Stimulated activated CD4-positive, alpha-beta T cell treated with anti-CD3 and anti-CD28 coated beads, Interleukin-15, amount 100 ng/mL, for 1 hour (primary cell): ENCODE measurements at places on chromosomes 13 and 19.

- no peak for DNase-seq
These were observed 6.0 kb upstream of the AMER2 start for GRCh38 chr13:25178070-25178469.

- no peak for DNase-seq
These were observed 123.3 kb downstream of the AKAP11 start for GRCh38 chr13:42395086-42395821.

- DNase-seq = peak; percentile 51
These were observed 4.8 kb upstream of the TM9SF2 start for GRCh38 chr13:99496184-99497142.

GRCh38 chr19:52638601-52639000 lies 446 bp upstream of the ZNF83 start:
- no peak for DNase-seq

DNA sequence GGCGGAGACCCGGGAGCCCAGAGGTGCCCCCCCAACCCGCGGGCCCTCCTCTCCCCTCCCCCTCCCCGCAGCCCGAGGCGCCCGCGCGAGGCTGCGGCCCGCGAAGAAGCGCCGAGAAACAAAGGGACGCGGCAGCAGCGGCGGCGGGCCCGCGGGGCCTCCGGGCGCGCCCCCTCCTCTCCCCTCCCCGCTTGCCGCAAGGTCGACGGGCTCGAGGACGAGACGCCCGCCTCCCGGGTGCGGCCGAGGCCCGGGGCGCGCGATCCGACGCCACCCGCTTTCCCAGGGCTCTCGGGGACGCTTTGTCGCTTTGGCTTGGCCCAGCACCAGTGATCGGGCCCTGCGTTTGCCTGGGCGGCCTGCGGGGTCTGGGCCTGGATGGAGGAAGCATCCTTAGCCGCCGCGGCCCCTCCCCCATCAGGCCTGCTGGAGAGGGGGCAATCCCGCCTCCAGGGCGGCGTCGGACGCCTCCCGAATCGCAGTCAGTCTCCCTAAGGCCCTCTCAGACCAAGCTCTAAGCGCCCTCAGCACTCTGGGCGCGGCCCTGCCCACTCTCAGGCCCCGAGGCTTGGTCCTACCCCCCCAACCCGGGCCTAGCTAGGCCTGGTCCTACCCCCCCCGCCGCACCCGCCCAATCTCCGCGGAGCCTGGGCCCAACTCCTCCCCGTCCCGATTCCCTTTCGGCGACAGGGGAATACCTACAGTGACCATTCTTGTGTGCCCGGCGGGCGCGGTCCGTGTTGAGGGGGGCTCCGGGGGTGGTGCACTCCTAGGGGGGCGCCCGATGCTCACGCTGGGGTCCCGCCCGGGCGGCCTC lies 740 bp downstream of the ELAVL3 start:
- DNase-seq = no peak

DNA sequence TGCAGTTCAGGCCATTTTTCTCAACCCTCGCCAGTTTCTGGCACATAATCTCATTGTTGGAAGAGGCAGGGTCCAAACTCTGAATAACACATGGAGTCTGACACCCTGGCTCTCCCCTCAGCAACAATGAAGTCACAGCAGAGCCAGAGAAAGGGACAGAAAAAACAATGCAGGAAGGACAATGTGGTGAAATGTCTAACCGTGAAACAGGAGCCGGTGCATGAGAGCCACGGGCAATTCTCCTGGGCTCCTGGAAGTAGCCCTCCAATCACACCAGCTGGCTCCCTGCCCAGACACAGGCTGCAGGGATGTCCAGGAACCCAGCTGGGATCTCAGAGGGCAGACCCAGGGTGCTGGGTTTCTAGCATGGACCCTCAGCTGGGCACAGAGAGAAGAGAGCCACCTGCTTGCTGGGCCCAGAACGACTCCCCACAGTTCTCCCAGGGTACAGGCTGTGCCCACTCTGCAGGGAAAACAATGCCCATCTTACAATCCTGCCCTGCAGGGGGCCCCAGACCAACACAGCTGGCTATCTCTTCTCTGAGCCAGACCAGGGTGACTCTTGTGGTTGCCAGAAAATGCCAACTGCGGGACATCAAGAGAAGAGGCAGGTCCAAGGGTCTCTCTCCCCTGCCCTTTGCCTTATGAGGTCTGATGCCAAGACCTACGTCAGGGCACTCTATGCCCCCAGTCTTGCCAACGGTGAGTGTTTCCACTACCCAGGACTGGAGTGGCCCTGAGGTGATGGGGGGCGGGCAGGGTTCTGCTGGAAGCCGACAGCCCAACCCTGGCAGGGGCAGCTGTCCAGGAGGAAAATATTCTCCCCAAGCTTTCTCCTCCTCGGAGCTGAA lies 64.5 kb downstream of the CEBPG start:
- no peak for DNase-seq

DNA sequence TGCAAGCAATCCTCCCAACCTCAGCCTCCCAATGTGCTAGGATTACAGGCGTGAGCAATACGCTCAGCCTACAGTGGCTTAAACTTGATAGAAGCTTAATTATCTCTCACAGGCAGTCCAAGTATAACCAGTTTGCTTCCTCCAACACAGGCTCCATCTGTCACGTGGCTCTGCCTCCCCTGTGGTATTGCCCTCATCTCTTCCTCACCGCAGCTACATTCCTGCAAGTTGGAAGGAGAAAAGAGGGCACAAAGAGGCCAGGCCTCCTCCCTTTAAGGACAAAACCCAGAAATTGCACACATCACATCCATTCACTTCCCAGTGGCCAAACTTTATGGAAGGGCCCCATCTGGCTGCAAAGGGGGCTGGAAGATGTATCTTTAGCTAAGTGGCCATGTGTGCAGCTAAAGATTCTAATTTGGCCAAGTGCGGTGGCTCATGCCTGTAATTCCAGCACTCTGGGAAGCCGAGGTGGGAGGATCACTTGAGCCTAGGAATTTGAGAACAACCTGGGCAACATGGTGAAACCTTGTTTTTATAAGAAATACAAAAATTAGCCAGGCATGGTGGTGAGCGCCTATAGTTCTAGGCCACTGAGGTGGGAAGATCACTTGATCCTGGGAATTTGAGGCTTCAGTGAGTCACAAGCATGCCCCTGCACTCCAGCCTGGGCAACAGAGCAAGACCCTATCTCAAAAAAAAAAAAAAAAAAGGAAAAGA lies 3.1 kb upstream of the SDHAF1 start:
- DNase-seq = no peak

DNA sequence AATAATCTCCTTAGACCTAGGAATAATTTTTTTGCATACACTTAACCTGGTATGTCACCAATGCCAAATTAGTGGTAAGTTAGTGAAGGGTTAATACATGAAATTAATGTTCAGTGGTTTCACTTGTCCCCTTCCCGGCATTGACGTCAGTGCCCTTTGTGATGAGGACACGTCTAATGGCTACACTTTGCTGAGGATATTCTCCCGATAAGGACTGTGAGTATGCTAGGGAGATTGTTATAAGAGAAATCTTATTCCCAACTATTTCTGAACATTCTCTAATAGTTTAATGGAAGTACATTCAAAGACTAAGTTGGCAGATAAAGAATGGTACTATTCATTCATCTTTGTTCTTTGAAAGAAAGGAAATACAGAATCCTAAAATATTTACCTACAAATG lies 102.4 kb downstream of the TNFRSF19 start:
- DNase-seq = no peak

DNA sequence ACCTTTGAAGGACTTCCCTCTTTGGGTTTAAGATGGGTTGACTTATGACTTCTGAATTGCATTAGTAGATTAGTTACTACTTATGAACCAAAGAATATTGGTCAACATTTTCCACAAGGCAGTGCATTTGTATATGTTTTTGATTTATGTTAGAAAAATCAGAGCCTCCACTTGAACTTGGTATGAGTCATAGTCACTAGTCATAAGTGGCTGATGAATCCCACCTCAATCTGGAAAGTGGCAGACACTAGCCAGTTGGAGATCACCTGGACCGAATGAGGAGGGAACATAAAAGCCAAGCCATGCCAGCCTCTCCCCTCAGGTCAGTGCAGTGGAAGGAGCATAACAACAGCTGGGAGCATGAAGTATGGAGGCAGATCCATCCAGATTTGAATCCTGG lies 39.3 kb upstream of the SPART start:
- no peak for DNase-seq

GRCh38 chr13:96794669-96795068 lies 199.6 kb downstream of the OXGR1 start:
- no peak for DNase-seq

DNA sequence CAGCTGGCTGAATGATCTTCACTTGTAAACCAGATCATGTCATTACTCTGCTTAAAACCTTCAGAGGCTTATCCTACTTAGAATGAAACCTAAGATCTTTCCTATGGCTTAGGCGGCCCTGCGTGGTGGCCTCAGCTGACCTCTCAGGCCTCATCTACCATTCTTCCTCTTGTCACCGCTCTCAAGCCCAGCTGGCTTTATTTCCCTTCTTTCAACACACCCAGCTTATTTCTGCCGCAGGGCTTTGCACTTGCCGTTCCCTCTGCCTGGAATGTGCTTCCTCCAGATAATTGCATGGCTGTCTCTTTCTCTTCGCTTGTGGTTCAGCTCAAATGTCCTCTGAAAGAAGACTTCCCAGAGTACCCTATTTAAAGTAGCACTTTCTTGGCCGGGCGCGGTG lies 3.6 kb upstream of the ASF1B start:
- DNase-seq = no peak

DNA sequence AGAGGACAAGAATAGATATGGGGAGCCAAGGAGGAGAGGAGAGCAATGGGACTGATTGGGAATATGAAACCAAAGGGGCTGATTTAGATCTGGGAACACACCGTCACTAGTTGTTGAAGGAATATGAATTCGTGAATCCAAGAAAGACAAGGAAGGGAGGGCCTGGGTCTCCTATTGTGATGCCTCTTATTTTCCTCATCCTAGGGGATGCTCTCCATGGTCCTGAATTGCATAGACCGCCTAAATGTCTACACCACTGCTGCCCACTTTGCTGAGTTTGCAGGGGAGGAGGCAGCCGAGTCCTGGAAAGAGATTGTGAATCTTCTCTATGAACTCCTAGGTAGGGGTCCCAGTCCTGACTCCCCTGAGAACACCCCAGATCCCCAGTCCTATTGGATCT lies 21.5 kb downstream of the RYR1 start:
- no peak for DNase-seq

- peak; percentile 74 for DNase-seq
These were observed at the start of gene FCHO1 for GRCh38 chr19:17751103-17751911. TSS of gene FCHO1 (plus strand) at chr19:17751477. CDS start at chr19:17755165, 3,688 bp downstream.

DNA sequence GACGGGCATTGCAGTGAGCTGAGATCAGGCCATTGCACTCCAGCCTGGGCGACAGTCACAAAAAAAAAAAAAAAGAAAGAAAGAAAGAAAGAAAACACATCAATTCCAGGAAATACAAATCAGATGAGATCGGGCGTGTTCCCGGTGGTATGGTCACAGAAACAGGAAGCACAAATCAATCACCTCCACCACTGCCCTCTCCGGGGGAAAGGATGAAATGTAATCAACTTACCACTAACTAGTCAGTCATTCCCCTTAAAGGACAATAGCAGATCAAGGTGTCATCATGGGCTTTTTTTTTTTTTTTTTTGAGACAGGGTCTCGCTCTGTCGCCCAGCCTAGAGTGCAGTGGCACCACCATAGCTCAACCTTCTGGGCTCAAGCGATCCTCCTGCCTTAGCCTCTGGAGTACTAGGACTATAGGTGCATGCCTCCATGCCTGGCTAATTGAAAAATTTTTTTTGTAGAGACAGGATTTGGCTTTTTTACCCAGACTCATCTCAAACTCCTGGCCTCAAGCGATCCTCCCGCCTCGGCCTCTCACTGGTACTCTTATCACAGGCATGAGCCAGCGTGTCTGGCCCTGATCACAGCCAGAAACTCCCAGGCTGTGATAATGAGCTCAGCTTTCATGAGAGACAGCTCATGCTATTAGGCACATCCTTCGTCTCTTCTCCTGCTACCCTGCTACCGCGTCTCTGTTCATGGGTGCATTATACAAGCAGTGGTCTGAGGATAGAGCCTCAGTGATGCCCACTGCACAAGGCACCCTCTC lies 6.8 kb upstream of the DPRX start:
- no peak for DNase-seq

DNA sequence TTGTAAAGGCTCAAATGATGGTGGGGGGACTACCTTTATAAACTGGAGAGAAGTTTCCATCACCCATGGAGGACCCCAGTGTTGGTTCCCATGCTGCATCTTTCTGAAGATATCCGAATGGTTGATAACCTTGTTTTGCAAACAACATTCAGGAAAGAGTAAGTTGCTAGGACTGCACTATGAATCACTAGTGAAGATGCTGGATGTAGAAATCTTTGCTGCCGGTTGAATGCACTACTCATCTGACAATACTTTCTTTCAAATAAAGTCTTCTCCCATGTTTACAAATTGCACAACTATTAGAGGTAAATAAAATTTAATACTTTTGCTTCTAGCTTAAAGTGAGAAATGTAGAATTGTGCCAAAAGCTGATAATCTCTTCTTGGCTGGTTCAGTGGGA lies 198.4 kb upstream of the SLITRK6 start:
- DNase-seq = no peak

GRCh38 chr13:34167347-34167746 lies 349.4 kb downstream of the RFC3 start:
- no peak for DNase-seq

DNA sequence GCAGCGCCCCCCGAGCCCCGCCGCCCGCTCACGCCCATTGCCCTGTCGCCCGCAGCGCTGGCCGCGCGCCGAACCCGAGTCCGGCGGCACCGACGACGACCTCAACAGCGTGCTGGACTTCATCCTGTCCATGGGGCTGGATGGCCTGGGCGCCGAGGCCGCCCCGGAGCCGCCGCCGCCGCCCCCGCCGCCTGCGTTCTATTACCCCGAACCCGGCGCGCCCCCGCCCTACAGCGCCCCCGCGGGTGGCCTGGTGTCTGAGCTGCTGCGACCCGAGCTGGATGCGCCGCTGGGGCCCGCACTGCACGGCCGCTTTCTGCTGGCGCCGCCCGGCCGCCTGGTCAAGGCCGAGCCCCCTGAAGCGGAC lies 518 bp downstream of the KLF2 start:
- no peak for DNase-seq

DNA sequence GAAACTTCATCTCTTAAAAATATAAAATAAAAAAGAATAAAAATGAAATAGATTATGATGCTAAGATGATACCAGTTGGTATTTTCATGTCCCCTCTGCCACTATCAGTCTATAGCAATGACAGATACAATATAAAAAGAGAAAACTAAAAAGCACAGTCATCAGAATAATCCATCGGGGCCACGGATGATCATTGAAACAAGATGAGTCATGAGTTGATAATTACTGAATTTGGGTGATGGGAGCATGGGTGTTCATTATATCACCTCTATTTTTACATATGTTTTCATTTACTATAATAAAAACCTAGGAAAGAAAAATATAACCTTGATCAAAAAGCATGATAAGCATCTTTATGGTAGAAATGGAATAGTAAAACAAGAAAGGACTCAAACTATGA lies 41.1 kb downstream of the PIBF1 start:
- DNase-seq = no peak

- peak; percentile 98 for DNase-seq
These were observed at the start of the genes PLEKHJ1 and SF3A2 for GRCh38 chr19:2236314-2237050. TSS of gene PLEKHJ1 (minus strand) at chr19:2236329. CDS start at chr19:2236248, 81 bp downstream. TSS of gene SF3A2 (plus strand) at chr19:2236824. CDS start at chr19:2243419, 6,595 bp downstream.
